ENCODE measurements at places on chromosomes 7 and 10.
A peak's percentile ranks its signal among the peaks of the same experiment; 100 is the strongest.

GRCh38 chr7:95250571-95250970, 73.8 kb downstream of the PON1 start:
- DNase-seq: no peak

- DNase-seq: no peak
These were observed 65.9 kb upstream of the A1CF start for GRCh38 chr10:50951365-50951764.

DNA sequence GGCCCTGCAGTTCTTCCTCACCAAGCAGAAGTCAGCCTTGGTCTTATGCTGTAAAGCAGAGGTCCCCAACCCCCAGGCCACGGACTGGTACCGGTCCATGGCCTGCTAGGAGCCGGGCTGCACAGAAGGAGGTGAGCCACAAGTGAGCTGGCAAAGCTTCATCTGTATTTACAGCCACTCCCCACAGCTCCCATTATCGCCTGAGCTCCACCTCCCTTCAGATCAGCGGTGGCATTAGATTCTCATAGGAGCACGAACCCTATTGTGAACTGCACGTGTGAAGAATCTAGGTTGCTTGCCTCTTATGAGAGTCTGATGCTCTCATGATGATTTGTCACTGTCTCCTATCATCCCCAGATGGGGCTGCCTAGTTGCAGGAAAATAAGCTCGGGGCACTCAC, 87.6 kb upstream of the NEBL start:
- no peak for DNase-seq

GRCh38 chr7:25382869-25383268, 154.6 kb upstream of the NPVF start:
- no peak for DNase-seq

DNA sequence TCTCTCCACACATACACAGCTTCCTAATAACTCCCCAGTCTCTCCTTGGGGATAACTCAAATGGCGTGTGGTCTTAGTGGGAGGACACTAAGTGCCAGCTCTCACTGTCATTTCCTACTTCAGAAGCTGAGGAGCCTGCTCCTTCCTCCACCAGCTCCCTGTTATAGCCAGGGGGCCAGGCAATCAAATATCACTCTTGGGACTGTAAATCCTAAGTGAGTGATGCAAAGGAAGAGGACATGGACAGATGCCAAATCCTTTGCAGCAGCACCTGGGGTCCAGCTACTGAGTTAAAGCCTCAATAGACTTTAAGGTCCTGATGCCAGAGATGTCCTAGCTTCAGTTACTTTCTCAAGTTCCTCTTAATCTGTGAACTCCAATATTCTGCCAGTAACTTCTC, 34.1 kb downstream of the SEM1 start:
- DNase-seq: no peak

- DNase-seq: no peak
These were observed 40.0 kb upstream of the LOXL4 start for GRCh38 chr10:98307916-98308541.

DNA sequence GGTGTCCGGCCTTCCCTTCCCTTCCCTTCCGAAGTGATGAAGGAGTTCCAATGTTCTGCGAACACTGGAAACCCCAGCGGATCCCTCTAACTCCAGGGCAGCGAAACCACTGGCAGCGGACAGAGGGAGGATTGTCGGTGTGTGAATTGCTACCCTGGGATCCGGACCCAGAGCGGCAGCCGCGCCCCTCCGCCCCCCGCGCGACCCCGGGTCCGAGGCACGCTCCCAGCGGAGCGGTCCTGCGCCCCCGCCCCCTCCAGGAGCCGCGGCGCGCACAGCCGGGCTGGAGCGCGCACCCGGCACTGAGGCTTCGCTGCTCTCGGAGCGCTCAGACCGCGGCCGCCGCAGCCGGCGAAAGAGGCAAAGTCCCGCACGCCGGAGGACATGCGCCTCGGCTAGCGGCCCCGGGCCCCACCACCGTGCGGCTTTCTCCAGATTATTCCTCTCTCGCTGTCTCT, at the start of gene PTPRZ1:
PTPRZ1 (plus strand) TSS at position 331 of the 458 bp plus-strand sequence. CDS start 339 bp downstream, outside the sequence.
- peak; percentile 68 for DNase-seq

DNA sequence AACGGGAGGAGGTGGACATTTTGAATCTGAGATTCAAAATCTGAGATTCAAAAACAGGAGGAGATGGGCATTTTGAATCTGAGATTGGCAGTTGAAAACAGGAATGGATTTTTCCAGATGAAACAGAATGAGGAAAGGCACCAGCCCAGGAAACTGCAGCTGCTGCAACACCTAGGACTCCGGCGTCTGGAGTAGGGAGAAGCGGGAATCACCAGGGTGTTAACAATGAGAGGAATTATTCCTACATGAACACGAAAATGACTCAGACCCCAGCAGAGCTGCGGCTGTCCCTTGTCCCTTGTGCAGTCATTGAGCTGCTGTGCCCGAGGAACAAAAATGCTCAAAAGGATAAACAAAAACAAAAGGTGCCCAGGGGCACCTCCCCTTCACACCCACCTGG, 59.9 kb upstream of the KAT6B start:
- no peak for DNase-seq

DNA sequence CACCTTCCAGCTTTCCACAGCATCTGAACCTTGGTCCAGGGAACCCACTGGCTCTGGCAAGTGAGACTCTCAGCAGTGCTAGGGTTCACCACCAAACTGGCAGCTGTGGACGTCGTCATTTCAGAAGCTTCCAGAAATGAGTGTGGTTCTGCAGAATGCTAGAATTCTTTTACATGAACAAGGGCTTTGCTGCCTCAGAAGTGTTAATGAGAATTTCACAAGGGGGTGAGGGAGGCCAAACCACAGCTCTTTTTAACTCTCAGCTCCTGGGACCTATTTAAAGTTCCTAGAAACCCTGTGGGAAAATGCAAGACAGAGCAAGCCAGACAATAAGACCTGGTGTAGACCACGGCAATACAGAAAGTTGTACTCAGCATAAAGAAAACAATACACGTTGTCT, 129.3 kb upstream of the BET1 start:
- no peak for DNase-seq

DNA sequence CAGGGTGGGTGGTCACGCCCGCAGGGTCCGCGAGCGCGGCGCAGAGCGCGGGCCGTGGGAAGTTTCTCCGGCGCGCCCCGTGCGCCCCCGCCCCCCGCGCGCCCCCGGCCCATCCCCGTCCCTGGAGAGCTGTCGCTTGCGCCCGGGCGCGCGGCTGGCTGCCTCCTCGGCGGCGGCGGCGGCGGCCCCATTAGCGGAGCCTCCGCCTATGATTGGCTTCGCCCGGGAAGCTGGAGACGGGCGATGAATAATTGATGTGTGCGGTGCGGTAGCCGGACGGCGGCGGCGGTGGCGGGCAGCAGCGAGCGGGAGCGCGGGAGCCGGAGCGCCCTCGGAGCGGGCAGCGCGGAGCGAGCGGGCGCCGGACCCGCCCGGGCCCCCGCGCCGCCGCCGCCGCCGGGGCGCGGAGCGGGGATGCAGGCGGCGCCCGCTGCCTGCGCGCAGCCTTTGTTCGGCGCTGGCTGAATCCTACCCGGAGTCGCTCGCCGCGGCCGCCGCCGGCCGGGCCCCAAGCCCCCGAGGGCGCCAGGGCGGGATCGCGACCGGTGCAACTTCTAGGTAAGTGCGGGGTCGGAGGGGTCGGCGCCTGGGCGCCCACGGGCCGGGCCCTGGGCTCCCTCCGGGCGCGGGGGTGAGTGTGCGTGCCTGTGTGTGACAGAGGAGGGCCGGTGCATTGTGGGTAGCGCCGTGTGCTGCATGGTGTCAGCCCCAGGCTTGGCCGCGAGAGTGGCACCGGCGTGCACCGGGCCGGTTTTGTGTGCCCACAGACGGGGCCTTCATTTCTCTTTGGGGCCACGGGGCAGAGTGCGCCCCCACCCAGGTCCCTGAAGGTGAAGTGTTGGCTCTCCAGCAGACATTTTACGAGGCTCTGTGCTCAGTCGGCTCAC, 103.8 kb upstream of the PPIF start:
- peak; percentile 88 for DNase-seq

GRCh38 chr7:43905209-43905946, 1.0 kb downstream of the URGCP start:
- peak; percentile 29 for DNase-seq

DNA sequence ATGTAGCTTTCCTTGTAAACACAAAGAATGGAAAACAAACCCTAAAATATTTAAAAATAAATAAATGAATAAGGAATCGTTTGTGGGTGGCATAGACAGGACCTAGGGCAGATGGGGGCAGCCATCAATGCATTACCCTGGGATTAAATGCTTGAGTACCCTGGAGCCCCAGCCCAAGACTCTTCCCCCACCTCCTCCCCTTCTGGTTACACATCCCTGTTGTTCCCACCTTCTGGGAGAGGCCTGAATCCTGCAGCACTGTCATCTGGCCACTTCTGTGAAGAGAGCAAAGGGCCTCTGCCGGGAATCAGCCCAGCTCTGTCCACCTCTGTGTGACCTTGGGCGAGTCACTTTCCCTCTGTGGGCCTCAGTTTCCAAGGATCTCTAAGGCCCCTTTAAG, 61.6 kb upstream of the COL13A1 start:
- DNase-seq: no peak

- no peak for DNase-seq
These were observed 916.6 kb downstream of the IPMK start for GRCh38 chr10:57351076-57351475.

DNA sequence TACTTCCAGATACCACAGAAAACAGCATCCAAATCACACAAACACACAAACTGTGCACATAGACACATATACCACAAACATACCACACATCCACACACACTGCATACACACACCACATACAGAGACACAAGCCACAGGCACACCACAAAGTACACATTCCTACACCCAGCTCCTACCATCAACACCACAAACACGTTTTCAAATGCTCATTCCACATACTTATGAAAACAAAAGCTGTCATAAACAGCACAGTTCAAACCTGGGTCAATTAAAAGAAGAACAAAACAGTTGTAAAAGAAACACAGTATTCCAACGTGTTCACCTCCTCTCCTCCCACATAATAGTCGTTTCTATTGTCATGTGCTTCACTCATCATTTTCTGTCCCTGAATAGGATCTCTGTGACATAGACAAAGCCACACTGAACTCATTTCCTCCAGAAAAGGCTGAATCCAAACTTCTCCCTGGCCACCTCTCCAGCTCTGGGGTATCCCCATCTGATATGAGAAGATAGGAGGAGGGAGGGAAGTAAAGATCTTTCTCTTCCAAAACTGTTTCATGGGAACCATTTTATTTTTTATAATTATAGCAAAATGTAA, 89.2 kb downstream of the CXCL12 start:
- no peak for DNase-seq

DNA sequence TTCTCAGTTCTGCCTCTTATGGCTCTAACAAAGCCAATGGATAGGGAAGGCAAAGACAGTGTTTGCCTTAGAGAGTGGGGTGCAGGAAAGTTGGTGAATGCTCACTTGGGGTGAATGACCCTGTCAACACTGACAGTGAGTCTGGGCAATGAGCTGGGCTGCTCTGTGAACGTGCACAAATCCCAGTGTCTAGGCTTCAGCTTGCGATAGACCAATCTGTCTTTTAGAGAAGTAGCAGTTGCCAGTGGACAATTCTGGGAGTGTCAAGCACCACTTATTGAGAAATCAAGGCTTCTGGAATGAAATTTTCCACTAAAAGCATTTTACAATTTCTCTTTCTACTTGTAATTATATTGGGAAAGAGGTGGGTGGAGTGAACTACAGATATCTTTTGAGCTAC, 141.4 kb downstream of the HERPUD2 start:
- DNase-seq: no peak

DNA sequence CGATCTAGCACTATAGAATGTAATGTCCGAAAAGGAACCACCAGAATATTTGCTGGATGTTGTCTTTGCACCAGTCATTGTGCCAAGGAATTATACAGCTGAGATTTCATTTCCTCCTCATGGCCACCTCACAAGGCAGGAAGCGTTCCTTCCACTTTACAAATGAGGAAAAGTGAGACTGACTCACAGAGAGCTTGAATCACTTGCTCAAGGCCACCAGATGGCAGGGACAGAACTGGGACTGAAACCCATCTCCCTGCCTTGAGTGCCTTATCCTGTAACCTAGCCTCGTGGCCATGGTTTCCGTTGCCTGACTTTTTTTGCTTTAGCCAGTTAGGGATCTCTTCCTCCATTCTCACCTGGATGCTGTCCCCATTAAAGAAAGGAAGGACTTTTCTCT, 44.7 kb upstream of the PDZD8 start:
- no peak for DNase-seq

- no peak for DNase-seq
These were observed 12.5 kb upstream of the CH25H start for GRCh38 chr10:89219513-89220218.

GRCh38 chr7:139699640-139700504, 77.9 kb downstream of the HIPK2 start:
- no peak for DNase-seq

DNA sequence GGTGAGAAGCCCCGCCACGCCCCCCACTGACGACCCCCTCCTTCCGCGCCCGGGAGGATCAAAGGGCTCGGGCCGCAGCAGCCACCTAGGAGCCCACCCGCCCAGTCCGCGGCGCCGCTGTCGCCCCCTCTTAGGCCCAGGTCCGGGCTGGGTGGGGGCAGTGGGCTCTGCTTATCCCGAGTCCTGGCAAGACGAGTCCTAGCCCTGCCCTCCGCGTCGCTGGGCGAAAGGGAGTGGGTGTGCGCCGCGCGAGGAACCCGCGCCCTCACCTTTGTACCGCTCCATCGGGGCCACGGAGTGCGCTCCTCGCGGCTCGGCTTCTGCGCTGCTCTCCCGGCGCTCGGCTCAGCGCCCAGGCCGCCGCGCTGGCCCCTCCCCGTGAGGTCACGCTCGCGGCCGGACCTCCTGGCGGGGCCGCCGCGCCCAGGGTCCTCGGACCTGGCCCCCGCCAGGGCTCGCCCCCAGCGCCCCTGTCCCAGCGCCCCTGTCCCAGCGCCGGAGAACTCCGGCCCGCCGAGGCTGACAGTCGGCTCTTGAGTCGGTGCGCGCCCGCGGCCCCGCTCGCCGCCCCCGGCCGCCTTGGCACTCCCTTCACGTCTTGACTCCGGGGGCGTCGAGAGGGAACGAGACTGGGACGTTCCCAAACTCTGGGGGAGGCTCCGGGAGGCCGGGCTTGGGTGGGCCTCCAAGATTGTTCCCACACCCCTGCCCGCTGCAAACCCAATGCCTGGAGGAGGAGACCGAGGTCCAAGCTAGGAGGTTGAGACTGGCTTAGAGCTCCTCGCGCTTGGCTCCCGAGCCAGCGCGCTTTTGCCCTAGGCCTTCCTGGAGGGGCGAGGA, at the start of gene AFAP1L2:
AFAP1L2 (minus strand) TSS at position 332 of the 840 bp plus-strand sequence; CDS start at position 285, 47 bp downstream.
- DNase-seq: peak; percentile 82

- DNase-seq: no peak
These were observed 25.0 kb upstream of the ADD3 start for GRCh38 chr10:109982812-109983211.

- no peak for DNase-seq
These were observed 175.2 kb upstream of the PPP2R2D start for GRCh38 chr10:131725581-131726069.

GRCh38 chr7:27546610-27547009, 116.1 kb downstream of the HIBADH start:
- no peak for DNase-seq

- DNase-seq: peak; percentile 78
These were observed 140.2 kb downstream of the AUTS2 start for GRCh38 chr7:69738396-69738951.
